Thyroid gland (tissue), 4 donors: ENCODE measurements at places on chromosomes 7 and 10. TPM values are rescaled to one million over a fixed set of nuclear protein-coding genes. Genes with fewer than 3 reads are reported as not detected.
A peak's percentile ranks its signal among the peaks of the same experiment; 100 is the strongest.

DNA sequence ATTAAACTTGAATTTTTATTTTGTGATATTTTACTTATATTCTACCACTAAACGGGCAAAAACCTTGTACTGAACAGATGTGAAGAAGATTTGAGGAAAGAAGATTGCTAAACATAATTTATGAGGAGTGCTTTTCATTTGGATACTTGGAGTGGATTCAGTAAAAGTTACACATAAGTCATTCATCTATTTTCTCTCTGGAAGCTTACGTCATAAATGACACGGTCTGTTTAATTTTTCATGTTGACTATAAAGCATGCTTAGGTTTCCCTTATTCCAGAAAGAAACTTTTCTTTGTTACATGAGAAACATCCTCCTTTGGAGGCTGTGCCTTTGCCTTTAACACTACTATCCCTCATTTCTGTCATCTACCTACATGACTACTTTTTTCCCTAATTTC lies 53.9 kb downstream of the TFEC start:
- H3K27ac ChIP-seq, result no peak overlapping the region
- H3K4me1 ChIP-seq, result no peaks in the 10 kb centered on the region
- no peak overlapping the region for H3K4me3 ChIP-seq
- no peaks in the 10 kb centered on the region for H3K27me3 ChIP-seq
- H3K36me3 ChIP-seq, result no peaks in the 10 kb centered on the region
- no peak for DNase-seq

DNA sequence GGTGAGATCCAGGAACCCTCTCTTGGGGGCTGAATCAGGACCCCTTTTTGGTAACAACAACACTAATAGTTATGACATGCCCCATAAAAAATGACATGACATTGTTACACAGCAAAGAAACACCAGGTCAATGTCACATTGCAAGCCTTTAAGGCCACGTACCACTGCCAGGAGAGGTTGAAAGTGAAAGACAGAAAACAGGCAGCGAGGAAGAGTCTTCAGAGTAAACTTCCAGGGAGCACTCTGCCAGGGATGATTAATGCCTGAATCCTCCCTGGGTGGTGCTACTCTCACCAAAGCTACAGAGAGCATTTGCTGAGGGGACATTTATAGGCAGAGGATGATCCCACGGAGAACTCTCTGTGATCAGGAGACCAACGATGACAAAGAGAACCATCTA lies 551.6 kb downstream of the CALN1 start:
- H3K4me1 ChIP-seq, result no peaks in the 10 kb centered on the region
- no peaks in the 10 kb centered on the region for H3K36me3 ChIP-seq
- H3K27me3 ChIP-seq, result no peaks in the 10 kb centered on the region
- DNase-seq, result no peak
- no peak overlapping the region for H3K27ac ChIP-seq
- no peak overlapping the region for H3K4me3 ChIP-seq

The GPR141 gene
- not detected for total RNA-seq

DNA sequence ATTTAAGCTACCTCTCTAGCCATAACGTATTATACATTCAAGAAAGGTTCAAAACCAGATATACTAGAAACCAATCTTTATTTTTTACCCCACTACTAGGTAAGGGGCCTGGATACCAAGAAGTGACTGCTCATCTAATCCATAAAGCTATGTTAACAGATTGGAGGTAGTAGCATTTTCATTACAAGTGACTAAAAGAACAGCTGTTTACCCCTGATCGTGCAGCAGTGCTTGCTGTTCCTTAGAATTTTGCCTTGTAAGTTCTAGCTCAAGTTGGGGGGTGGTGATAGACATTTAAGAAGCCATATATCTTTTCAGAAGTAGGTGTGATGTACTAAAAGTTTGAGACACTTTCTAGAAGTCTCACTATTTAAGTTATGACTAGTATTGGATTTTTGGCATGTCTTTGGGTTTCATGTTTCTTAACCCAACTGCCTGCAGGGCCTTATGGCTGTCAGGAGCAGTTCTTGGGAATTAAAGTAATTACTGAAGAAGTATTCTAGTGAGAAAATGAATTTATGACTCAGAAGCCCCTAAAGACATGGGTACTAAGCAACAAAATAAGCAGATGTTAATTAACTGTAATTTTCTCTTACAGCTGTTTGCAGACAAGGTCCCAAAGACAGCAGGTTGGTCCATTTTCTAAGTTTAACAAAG lies 2.3 kb downstream of the PPIA start:
- no peak for DNase-seq
- peaks cover 44% of the 10 kb centered on the region for H3K36me3 ChIP-seq
- H3K27ac ChIP-seq, result no peak overlapping the region
- H3K4me3 ChIP-seq, result no peak overlapping the region

- H3K27me3 ChIP-seq, result no peaks in the 10 kb centered on the region
- H3K27ac ChIP-seq, result no peak overlapping the region
- DNase-seq, result no peak
Measured at GRCh38 chr7:117837841-117838240, 35.4 kb downstream of the CTTNBP2 start.

The BAMBI gene
- total RNA-seq, result 0.67 TPM

GRCh38 chr10:101256387-101256786 lies 27.1 kb upstream of the LBX1 start:
- no peak for DNase-seq
- H3K27ac ChIP-seq, result no peak overlapping the region
- no peak overlapping the region for H3K4me3 ChIP-seq
- no peaks in the 10 kb centered on the region for H3K4me1 ChIP-seq

The HOXA9 gene
- 0.67 TPM for total RNA-seq

The ITGA8 gene
- 4.6 TPM for total RNA-seq

The XRCC2 gene
- 0.15 TPM for total RNA-seq

DNA sequence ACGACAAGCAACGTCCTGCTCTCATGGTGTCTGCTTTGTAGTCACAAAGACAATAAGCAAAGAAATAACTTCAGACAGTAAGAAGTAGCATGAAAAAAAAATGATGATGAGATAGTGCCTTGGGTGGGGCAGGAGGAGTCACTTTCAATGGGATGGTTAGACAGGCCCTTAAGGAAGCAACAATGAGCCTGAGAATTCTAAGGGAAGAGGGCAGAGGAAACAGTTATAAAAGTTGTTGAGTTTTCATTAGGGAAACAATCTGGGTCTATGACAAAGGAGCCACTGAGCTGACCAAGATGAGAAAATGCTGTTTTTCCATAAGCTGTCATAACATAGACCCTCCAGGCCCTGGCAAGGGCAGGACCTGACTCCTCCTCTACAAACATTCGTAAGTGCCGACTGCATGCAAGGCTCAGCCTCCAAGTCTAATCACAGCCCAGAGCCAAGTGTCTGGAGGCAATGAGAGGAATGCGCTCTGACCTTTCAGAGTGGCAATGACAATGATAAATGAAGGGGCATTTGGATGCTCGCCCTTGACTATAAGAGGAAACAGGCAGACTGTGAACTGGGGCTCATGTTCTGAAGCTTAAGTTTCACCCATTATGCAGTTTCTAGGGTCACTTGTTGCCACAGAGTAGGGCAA lies 43.7 kb downstream of the PPP1R3C start:
- H3K4me3 ChIP-seq, result no peak overlapping the region
- no peaks in the 10 kb centered on the region for H3K36me3 ChIP-seq
- no peak overlapping the region for H3K27ac ChIP-seq

The SLC26A5 gene
- total RNA-seq, result 4.0 TPM

- no peaks in the 10 kb centered on the region for H3K27me3 ChIP-seq
- no peaks in the 10 kb centered on the region for H3K36me3 ChIP-seq
- H3K4me3 ChIP-seq, result no peak overlapping the region
- no peak overlapping the region for H3K27ac ChIP-seq
- no peak for DNase-seq
Measured at GRCh38 chr7:45160417-45160881, 2.9 kb downstream of the RAMP3 start.

The PRLHR gene
- not detected for total RNA-seq

The GAD2 gene
- not detected for total RNA-seq

GRCh38 chr10:5858811-5859210 lies 30.9 kb downstream of the ANKRD16 start:
- no peaks in the 10 kb centered on the region for H3K36me3 ChIP-seq
- H3K27ac ChIP-seq, result no peak overlapping the region
- no peak for DNase-seq
- no peaks in the 10 kb centered on the region for H3K27me3 ChIP-seq

The CPED1 gene
- total RNA-seq, result 8.8 TPM

The SFMBT2 gene
- 10.8 TPM for total RNA-seq

DNA sequence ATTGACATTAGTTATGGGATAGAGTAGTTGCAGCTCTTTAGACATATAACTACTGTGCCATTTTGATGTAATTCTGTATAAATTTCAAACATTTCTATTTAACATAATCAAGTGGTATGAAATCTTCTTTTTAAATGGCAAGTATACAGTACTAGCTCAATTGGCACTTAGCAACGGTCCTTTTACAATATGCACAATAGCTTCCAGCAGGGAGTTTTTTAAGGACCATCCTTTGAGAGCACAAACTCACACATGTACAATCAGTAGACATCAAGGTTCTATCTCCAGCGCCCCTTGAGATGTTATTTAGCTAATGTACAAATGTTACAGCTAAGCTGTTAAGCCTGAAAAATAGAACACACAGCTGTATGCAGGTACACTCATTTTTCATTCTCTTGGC lies 480.7 kb downstream of the TFEC start:
- H3K27ac ChIP-seq, result no peak overlapping the region
- H3K36me3 ChIP-seq, result no peaks in the 10 kb centered on the region
- no peak for DNase-seq
- no peaks in the 10 kb centered on the region for H3K27me3 ChIP-seq

- peaks cover 27% of the 10 kb centered on the region for H3K4me1 ChIP-seq
- H3K27ac ChIP-seq, result no peak overlapping the region
- DNase-seq, result no peak
- H3K4me3 ChIP-seq, result no peak overlapping the region
- no peaks in the 10 kb centered on the region for H3K36me3 ChIP-seq
Measured at GRCh38 chr7:139744768-139745677, 32.8 kb downstream of the HIPK2 start.

- H3K4me1 ChIP-seq, result peaks cover 15% of the 10 kb centered on the region
- H3K27me3 ChIP-seq, result no peaks in the 10 kb centered on the region
- H3K4me3 ChIP-seq, result no peak overlapping the region
Measured at GRCh38 chr10:97781618-97782331, 10.0 kb upstream of the SFRP5 start.

The RHBDD2 gene
- 68.9 TPM for total RNA-seq

- H3K27me3 ChIP-seq, result no peaks in the 10 kb centered on the region
- H3K27ac ChIP-seq, result no peak overlapping the region
- no peak overlapping the region for H3K4me3 ChIP-seq
- H3K36me3 ChIP-seq, result no peaks in the 10 kb centered on the region
- DNase-seq, result no peak
- peaks cover 3% of the 10 kb centered on the region for H3K4me1 ChIP-seq
Measured at GRCh38 chr10:91559750-91560149, 73.1 kb downstream of the PPP1R3C start.

- no peak overlapping the region for H3K27ac ChIP-seq
- no peak for DNase-seq
- H3K4me3 ChIP-seq, result no peak overlapping the region
- H3K4me1 ChIP-seq, result no peaks in the 10 kb centered on the region
- H3K36me3 ChIP-seq, result no peaks in the 10 kb centered on the region
Measured at GRCh38 chr7:41037691-41038090, 665.2 kb downstream of the INHBA start.

- H3K4me1 ChIP-seq, result peaks cover 5% of the 10 kb centered on the region
- H3K4me3 ChIP-seq, result no peak overlapping the region
- no peaks in the 10 kb centered on the region for H3K27me3 ChIP-seq
- no peaks in the 10 kb centered on the region for H3K36me3 ChIP-seq
- DNase-seq, result no peak
Measured at GRCh38 chr10:70573599-70574506, 28.7 kb downstream of the PRF1 start.

The PIK3AP1 gene
- total RNA-seq, result 10.3 TPM

GRCh38 chr7:148575640-148576411 lies 14.7 kb upstream of the C7orf33 start:
- no peak overlapping the region for H3K4me3 ChIP-seq
- no peaks in the 10 kb centered on the region for H3K36me3 ChIP-seq
- DNase-seq, result peak; percentile 69
- H3K27ac ChIP-seq, result no peak overlapping the region

The TWIST1 gene
- 3.8 TPM for total RNA-seq

The HABP2 gene
- total RNA-seq, result not detected

GRCh38 chr7:30332549-30332948 lies 48.2 kb downstream of the ZNRF2 start:
- no peak overlapping the region for H3K4me3 ChIP-seq
- H3K36me3 ChIP-seq, result no peaks in the 10 kb centered on the region
- no peak overlapping the region for H3K27ac ChIP-seq
- no peaks in the 10 kb centered on the region for H3K4me1 ChIP-seq

DNA sequence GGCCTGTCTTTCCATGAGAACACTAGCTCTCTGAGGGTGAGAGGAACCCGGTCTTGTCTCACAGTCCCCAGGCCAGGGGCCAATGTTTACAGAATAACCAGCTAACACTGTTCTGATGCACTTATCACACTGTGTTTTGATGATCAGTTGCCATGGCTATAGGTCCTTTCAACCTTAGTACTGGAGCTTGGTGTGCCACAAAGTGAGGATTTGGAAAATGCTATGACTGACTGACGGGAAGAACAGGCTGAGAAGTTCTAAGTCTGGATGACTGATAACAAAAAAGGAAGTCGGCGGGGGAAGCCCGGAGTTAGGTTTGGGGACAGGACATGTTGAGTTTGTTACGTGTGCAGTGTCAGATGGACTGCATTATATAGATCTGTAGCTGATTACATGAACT lies 141.8 kb downstream of the CTTNBP2 start:
- no peak for DNase-seq
- no peak overlapping the region for H3K27ac ChIP-seq
- H3K36me3 ChIP-seq, result no peaks in the 10 kb centered on the region
- no peak overlapping the region for H3K4me3 ChIP-seq
- H3K27me3 ChIP-seq, result no peaks in the 10 kb centered on the region

GRCh38 chr7:70579397-70580097 lies 552.4 kb upstream of the GALNT17 start:
- H3K36me3 ChIP-seq, result no peaks in the 10 kb centered on the region
- H3K4me1 ChIP-seq, result no peaks in the 10 kb centered on the region
- no peak for DNase-seq
- H3K4me3 ChIP-seq, result no peak overlapping the region
- H3K27ac ChIP-seq, result no peak overlapping the region
- H3K27me3 ChIP-seq, result no peaks in the 10 kb centered on the region

GRCh38 chr7:150968734-150969372 lies 9.3 kb downstream of the KCNH2 start:
- no peak overlapping the region for H3K27ac ChIP-seq
- no peak for DNase-seq
- no peaks in the 10 kb centered on the region for H3K4me1 ChIP-seq
- no peak overlapping the region for H3K4me3 ChIP-seq
- no peaks in the 10 kb centered on the region for H3K36me3 ChIP-seq
- no peaks in the 10 kb centered on the region for H3K27me3 ChIP-seq
